ENCODE measurements at places on chromosomes 7 and 10.

- DNase-seq: no peak
Measured at GRCh38 chr7:11168650-11169170, 195.0 kb downstream of the PHF14 start.

- no peak for DNase-seq
Measured at GRCh38 chr7:110446658-110447057, 644.3 kb upstream of the LRRN3 start.

DNA sequence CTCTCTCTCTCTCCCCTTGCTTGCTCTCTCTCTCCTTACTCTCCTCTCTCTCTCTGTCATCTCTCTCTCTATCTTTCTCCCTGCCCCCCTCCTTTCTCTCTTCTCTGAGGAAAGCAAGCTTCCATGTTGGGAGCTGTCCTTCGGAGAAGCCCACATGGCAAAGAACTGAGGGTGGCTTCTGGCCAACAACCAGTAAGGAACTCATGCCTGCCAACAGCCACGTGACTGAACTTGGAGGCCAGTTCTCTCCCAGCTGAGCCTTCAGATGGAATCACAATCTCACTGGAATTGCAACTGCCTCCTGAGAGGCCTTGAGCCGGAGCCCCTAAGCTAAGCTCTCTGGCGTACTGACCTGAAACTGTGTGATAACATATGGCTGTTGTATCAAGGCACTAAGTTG is 12.0 kb upstream of the DHTKD1 start:
- DNase-seq: no peak

DNA sequence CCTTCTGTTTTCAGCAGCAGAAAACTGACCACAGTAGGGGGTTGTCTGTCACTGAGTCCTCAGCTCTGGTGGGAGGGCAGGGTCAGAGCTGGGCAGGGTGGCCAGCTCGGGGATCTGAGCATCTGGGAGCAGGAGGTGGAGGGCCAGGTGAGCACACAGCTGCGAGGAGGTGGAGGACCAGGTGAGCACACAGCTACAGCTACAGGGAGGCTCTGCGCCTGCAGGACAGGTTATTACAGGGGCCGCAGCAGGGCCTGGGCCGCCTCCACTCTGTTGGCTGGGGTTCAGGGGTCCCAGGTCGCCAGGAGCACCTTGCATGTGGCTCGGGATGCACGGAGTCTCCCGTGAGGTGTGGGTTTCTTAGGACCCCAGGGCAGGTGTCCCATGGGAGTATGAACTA is 52.4 kb upstream of the PRKAR1B start:
- DNase-seq: no peak

Data from cortex of kidney (tissue), 1 donor.